ENCODE measurements at places on chromosomes 2 and 18. TPM values are rescaled to one million over a fixed set of nuclear protein-coding genes. Genes with fewer than 3 reads are reported as not detected.

The LOXL3 gene
- 3.1 TPM for total RNA-seq

The TOGARAM2 gene
- total RNA-seq = 0.44 TPM

The RBM44 gene
- total RNA-seq = 1.5 TPM

The CD8B2 gene
- not detected for total RNA-seq

The TGFA gene
- total RNA-seq = 36.4 TPM

The KRTCAP3 gene
- total RNA-seq = 62.9 TPM

The VWC2L gene
- not detected for total RNA-seq

The ALK gene
- total RNA-seq = not detected

The GRHL1 gene
- 10.6 TPM for total RNA-seq

The SAG gene
- not detected for total RNA-seq

The STARD6 gene
- total RNA-seq = not detected

The ALLC gene
- total RNA-seq = not detected

The FOXI3 gene
- total RNA-seq = not detected

The PCGF1 gene
- total RNA-seq = 31.3 TPM

The TUBA4B gene
- total RNA-seq = not detected

The ST8SIA3 gene
- total RNA-seq = not detected

The CARF gene
- 6.5 TPM for total RNA-seq

The CCDC68 gene
- total RNA-seq = 2.9 TPM

The CAPN13 gene
- total RNA-seq = 1.5 TPM

The DSG2 gene
- 66.0 TPM for total RNA-seq

The FBXO48 gene
- total RNA-seq = 1.2 TPM

The MEIS1 gene
- 9.1 TPM for total RNA-seq

The CCDC88A gene
- total RNA-seq = 12.3 TPM

The MRPL53 gene
- 42.9 TPM for total RNA-seq

The RESP18 gene
- not detected for total RNA-seq

The OR6B3 gene
- not detected for total RNA-seq

The ERICH2 gene
- total RNA-seq = 2.0 TPM

The TBR1 gene
- not detected for total RNA-seq

The PPP1R1C gene
- total RNA-seq = 27.5 TPM

The HNMT gene
- 16.6 TPM for total RNA-seq

The DNER gene
- 0.28 TPM for total RNA-seq

The NEB gene
- total RNA-seq = not detected

The ABHD1 gene
- not detected for total RNA-seq

The GCG gene
- total RNA-seq = not detected

Measured in PC-9 (cell line).